Naive B cell (primary cell): ENCODE measurements at places on chromosomes 2 and 18.

GRCh38 chr2:20972110-20972509 lies 71.8 kb downstream of the APOB start:
- DNase-seq = no peak

DNA sequence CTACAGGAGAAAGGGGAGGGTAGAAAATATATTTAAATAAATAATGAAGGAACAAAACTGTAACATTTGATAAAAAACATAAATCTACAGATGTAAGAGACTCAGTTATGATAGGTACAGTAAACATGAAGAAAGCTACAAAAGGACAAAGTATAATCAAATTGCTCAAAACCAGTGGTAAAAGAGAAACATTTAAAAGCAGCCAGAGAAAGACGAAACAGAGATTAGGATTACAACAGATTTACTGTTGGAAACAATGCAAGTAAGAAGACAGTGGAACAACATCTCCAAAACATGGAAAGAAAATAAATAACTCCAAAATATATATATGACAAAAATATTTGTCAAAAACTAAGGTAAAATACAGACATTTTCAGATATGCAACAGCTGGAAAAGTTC lies 307.7 kb upstream of the REV1 start:
- DNase-seq = no peak

GRCh38 chr18:44098551-44099098 lies 582.1 kb upstream of the SETBP1 start:
- no peak for DNase-seq

GRCh38 chr2:167335541-167335992 lies 447.3 kb downstream of the XIRP2 start:
- no peak for DNase-seq

DNA sequence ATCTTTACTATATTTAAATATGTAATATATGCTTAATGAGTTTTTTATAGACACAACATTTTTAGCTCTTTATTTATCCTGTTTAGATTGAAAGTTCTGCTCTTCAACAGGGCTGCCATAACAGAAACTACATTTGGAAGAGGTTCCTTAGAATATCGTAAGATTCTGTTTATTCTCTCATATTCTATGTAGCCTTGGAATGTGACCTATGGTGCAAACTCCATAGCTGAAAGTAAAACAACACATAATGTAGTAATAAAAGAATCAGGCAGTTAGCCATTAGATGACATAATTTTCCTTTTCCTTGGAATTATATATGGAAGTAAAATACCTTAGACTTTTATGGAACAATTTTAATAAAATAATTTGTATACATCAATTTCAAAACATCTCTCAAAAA lies 91.3 kb downstream of the ZNF804A start:
- no peak for DNase-seq

DNA sequence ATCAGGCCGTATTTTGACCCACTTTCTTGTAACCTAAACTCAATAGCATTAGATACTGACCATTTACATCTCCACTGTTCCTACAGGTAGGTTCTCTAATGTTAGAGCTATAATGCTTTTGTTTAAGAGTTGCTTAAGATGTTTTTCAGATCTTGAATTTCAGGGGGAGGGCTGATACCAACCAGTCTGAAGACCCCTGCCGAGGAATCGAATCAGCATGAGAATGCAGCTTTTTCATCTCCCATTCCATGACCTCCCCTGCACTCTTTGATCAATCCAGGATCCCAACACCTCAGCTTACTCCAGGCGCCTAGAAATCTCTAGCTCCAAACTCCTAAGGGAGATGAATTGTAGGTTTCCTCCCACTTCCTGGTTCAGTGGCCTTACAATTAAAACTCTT lies 120.5 kb upstream of the MC4R start:
- DNase-seq = no peak

DNA sequence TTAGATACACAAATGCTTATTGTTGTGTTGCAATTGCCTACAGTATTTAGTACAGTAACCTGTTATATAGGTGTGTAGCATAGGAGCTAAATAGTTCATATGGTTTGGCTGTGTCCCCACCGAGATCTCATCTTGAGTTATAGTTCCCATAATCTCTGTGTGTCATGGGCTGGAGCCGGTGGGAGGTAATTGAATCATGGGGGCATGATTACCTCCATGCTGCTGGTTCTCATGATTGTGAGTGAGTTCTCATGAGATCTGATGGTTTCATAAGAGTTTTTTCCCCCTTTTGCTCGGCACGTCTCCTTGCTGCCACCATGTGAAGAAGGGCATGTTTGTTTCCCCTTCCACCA lies 190.5 kb upstream of the SESTD1 start:
- DNase-seq = no peak

DNA sequence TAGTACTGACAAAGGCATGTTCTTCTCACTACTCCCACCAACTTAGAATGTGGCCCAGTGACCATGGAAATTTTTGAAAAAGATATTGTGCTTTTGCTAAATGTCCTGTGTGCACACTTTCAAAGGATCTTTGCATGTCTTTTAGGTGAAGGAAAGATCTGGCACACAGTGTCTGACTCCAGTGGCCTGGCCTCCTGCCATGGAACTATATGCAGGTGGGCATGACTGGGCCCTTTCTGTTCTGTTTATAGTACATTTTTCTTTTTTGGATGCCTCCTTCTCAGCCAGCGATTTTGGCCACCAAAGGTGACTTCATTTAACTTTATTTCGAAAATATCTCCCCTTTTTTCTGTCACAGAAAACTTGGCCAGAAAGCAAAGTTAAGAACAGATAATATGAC lies 999.7 kb upstream of the PIK3C3 start:
- DNase-seq = no peak

- DNase-seq = no peak
These were observed 43.7 kb downstream of the CD8B2 start for GRCh38 chr2:106530866-106531265.

DNA sequence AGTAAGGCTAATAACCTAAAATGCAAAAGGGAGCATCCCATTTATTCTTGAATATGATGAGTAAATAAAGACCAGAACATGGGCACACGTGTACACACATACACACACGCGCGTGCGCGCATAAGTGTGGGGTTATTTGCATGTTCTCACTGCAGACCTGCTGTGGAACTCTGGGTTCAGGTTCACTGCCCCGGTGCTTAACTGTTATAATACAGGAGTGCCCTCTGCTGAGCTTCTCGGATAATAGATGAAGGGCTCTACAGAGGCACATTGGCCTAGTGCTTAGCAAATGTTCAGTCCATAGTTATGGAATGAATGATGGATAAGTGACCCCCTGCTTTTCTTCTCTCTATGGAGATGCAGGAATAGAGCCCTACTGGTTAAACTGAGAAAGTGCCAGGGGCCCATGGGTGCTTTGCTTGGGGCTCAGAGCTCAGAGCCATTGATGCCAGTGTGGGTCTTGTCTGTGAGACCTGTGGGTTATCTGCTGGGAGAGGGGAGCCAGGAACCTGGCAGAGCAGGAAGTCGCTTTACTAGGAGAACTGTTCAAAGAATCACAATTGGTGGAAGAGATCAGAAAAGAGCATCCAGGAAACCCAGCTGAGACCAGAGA lies 3.6 kb upstream of the ARL4C start:
- peak; percentile 81 for DNase-seq

DNA sequence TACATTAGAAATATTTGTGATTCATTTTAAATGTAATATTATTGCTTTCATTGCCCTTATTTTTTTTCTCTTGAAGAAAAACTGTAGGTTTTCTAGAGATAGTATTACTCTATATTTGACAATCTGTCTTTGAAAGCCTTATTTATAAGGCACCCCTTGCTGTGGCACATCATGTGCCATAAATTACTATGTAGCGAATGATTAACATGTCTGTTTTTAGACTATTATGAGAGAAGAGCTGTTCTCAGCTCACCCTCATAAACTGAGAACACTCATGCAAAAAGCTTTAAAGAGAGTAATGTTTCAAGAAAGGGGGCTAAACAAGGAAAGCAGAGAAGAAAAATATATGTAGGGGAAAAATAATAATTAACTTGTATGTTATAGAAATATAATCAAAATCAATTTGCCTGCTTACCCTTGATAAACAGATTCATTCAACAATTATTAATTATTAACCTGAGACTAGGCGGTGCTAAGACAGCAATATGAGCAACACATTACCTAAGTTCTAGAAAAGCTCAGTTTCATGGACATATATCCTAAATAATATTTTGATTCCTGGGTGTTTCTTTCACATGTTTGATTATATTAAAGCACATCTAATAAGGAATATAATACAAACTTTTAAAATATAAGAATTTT lies 69.0 kb downstream of the RAB3GAP1 start:
- DNase-seq = no peak

GRCh38 chr2:128062571-128062970 lies 28.4 kb upstream of the UGGT1 start:
- no peak for DNase-seq

DNA sequence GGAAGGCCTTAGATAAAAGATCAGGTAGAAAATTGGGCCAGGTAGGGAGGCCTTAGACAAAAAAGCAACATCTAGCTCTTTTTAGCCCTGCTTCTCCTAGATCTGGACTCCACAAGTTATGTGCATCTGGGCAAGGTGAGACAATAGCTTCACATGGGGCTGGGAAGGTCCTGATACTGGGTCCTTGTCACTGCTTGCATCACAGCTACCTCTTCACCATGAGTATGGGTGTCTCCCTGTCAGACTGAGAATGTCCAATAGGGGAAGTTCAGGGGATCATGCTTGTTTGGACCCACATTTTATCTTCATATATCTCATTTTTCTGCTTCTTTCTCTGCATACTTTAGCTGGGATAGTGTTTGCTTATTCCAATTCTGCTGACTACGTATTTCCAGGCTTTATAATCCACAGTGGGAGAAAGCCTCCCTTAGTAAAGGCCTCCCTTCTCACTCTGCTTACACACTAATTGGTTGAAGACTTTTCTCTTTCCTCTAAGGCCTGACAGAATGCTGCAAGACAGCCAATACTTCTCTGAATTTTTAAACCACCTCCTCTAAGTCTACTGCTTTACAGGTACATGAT lies 189.6 kb downstream of the CYRIA start:
- no peak for DNase-seq

- DNase-seq = no peak
These were observed 114.1 kb downstream of the PRPF40A start for GRCh38 chr2:152603166-152603565.

GRCh38 chr2:98547092-98547790 lies 61.1 kb downstream of the COA5 start:
- DNase-seq = no peak

- DNase-seq = no peak
These were observed 313.7 kb downstream of the CYP26B1 start for GRCh38 chr2:71833855-71834560.

DNA sequence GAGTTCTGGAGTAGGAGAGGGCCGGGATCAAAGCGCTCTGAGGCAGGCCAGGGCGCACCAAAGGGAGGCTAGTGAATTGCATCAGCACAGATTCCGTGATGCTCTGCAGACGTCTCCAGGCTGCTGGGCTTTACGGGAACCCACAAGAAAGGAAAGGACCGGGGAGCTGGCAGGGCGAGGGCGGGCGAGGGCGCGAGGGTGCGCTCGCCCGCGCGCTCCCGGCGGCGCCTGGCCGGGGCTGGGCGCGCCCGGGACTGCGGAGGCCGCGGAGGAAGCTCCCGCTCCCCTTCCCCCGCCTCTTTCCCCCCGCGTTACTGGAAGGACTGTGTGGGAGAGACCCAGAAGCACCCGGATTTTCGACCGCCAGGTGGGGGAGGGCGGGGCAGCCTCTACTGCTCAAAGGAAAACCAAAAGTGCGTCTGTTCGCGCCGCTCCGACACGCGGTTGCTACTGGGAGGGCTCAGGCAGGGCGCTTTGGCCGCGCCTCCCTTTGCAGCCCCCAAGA lies 2.4 kb upstream of the FOSL2 start:
- peak; percentile 57 for DNase-seq

- DNase-seq = no peak
These were observed 22.3 kb downstream of the EFEMP1 start for GRCh38 chr2:55901322-55901721.

DNA sequence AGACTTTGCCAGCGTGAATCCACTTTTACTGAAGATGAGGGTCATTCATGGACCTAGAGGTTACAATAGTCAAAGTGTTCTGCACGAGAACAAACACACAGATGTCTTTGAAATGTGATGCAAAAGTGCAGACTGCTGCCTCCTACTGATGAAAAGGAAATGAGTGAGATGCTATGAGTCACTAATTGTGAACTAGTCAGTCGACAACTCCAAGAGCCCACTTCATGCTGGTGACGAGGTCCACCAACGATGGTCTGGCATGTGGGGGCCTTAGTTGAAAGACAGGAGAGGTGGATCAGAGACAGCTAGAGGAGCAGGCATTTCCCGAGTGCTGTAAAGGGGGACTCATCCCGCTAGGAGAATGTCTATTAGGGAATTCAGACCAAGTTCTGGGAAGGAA lies 17.1 kb upstream of the ZNF236 start:
- DNase-seq = no peak

DNA sequence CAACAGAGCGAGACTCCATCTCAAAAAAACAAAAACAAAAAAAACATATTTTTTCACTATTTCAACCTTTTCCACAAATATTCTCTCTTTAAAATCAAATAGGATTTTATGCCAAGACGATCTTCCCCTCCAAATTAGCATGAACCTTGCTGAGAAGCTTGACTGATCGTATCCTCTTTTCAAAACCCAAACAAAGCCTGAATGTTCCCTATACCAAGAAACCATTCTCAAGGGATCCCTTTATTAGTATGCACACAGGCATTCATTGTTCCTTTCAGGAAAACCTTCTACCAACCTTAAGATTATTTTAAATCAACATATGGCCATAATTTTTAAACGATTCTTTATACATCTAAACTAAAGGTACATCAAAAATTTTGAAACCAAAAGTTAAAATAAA lies 6.3 kb downstream of the SPIRE1 start:
- DNase-seq = no peak

DNA sequence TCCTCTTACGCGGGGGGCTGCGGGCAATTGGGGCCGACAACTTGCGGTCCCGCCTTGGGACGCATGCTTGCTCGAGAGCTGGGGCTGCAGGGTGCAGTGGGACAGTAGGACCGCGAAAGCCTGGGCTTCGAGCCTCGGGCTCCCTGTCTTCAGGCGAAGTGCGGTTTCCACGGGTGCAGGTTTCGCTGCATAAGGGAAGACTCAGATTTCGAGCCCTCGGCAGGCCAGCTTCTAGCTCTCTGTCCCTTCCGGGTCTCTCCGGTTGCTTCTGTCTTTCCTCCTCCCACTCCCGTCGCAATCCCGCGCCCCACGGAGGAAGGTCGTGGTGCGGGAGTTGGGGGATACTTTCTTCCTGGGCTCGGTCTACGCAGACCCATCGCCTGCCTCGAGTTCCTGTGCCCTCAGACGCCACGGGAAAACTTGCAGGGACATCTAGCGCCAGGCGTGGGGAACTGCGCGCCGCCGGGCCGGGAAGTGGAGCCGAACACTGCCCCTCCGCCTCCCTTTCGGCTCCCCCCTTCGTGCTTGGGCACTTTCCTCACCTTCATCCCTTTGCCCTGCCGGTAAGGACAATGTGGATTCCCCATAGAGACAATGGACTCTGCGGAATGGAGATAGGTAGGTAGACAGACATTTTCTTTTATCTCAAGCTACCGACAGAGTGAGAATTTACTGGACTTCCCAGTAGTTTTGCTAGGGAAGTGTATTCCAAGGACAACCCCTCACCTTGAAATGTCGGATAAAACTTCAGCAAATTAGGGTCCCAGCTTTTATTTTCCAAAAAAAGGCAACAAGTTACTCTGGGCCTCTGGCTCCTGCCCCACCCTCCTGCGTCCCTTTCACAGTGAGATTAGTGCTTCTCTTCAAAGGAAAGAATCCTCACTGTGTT lies 4.2 kb upstream of the HOXD13 start:
- no peak for DNase-seq

- no peak for DNase-seq
These were observed 59.8 kb downstream of the GTF2A1L start for GRCh38 chr2:48677450-48677849.

- no peak for DNase-seq
These were observed 170.6 kb downstream of the METTL4 start for GRCh38 chr18:2400701-2401196.

GRCh38 chr2:20884829-20885228 lies 61.9 kb upstream of the LDAH start:
- DNase-seq = no peak
